Muscle of leg (tissue), 16 donors: ENCODE measurements at places on chromosomes 1 and 21.
A peak's percentile ranks its signal among the peaks of the same experiment; 100 is the strongest.

GRCh38 chr1:31752952-31753475, 11.1 kb downstream of the ADGRB2 start:
- peak; percentile 44 for DNase-seq

DNA sequence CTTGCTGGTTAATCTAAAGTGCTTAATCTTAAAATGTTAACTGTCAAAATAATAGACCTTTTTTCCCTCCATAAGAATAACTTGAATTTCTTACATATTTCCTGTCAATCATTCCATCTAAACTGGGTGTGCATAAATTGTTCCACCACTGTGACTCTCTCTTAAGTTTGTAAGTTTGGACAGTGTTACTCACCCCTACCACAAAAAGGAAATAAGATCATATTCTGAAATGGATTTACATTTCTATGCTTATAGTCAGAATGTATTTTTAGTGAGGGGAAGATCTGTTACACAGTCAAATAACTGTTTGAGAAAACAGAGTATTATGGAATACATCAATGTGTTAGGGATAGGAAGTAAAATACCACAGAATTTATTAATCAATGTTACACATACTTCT, 109.6 kb upstream of the DPYD start:
- no peak for DNase-seq

GRCh38 chr1:11179125-11179524, 10.0 kb upstream of the ANGPTL7 start:
- DNase-seq = no peak

GRCh38 chr1:8409606-8410005, 91.7 kb downstream of the SLC45A1 start:
- no peak for DNase-seq

DNA sequence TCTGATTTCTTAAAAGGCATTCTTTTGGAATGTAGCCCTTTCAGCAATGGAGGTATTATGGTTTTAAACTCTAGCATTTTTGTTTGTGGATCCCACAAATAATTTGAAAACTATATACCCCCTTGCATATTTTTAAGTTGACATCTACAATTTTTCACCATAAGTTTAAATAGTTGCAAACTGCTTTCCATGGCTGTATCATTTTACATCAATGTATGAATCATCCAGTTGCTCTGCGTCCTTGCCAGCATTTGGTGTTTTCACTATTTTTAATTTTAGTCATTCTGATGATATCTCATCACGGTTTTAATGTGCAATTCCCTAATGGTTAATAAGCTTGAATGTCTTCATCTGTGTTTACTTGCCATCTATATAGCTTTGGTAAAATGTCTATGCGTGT, 20.7 kb downstream of the DIPK1A start:
- no peak for DNase-seq

GRCh38 chr21:41635874-41636273, 127.9 kb upstream of the TMPRSS2 start:
- no peak for DNase-seq

GRCh38 chr1:206505702-206506355, 1.5 kb upstream of the RASSF5 start:
- no peak for DNase-seq

GRCh38 chr21:46120301-46121285, 22.7 kb downstream of the COL6A2 start:
- DNase-seq = no peak

- peak; percentile 83 for DNase-seq
Measured at GRCh38 chr1:26287033-26287711, 7.3 kb downstream of the SH3BGRL3 start.

DNA sequence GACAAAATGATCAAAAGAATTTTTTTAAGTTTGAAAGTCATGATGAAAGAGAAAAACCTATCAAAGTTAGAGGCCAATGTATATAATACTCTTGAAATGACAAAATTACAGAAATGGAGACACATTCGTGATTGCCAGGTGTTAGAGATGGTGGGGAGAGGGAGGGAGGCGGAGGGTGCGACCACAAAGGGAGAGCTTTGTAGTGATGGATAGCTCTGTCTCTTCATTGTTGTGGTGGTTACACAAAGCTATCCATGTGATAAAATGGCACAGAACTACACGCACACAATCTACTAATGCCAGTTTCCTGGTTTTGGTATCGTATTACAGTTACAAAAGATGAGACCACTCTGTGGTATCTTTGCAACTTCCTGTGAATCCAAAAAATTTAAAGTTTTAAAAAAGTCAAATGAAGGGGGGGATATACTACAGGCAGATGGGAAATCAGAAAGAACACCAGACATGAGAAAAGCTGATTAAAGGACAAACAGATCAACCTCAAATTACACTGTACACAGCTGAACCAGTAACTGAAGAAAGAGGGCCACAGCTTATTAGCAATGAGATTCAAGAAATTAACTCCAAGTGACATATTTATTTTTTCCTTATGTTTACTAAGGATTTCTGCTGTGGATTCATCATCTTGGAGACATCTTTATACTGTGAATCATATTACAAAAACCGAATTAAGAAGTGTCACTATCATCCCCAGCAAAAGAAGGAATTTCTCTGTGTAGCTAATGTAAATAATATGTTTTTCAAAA, 199.1 kb downstream of the SLC45A1 start:
- DNase-seq = no peak

- no peak for DNase-seq
Measured at GRCh38 chr1:20089328-20090077, 19.5 kb downstream of the PLA2G5 start.

GRCh38 chr1:109361649-109362048, 36.1 kb downstream of the SORT1 start:
- no peak for DNase-seq

DNA sequence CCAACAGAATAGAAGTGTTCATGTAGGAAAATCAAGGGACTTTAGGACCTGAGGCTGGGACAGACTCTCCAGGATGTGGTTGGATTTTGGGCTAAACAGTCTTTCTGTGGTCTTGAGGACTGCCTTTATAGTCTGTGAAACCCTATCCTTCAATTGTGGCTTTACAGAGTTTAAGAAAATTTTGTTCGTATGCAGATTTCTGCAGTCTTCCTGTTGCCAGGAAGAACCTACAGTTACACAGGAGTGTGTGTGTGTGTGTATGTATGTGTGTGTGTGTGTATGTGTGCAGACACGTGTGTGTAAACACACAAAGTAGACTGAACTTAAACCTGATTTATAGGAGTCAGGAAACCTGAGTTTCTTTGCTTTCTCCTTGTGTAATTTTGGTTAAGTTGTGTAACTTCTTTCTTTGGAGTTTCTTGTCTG, 22.8 kb downstream of the NEK7 start:
- no peak for DNase-seq

DNA sequence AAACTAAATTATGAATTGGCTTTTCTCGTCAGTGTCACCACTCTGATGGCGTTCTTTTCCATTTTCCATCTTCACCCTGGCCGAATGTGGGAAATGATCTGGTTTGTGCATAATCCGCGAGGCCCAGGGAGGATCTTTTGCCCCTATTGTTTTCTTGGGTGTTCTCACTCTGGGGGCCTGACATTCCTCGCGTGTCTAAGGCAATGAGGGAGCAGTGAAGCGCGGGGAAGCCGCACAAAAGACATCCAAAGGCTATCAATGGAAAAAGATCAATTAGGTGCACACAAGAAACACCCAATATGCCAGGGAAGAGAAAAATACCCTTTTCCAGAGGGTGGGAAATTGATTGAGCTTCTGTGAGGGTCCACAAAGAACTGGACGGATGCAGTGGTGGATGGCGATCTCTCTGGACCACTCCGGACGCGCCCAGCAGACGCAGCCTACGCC, 941 bp upstream of the C1orf21 start:
- no peak for DNase-seq

- DNase-seq = no peak
Measured at GRCh38 chr21:38944903-38945302, 139.2 kb downstream of the ETS2 start.

DNA sequence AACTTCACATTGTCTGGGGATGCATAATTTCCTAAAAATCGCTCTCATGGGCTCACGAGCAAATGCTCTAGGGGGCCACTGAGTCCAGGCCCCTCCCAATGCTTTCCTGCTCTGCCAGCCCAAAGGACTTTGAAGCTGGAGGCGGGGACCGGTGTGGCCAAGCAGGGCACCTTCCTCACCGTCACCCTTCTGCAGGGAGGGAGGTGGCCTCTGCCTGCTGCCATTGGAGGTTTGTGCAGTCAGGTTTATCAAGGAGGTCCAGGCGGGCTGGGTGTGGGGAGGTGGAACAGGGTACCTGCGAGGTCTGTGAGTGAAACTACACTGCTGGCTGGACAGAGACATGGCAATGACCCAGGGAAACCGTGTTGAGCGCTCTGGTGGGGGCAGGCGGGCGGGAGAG, 58.1 kb upstream of the TRAPPC10 start:
- no peak for DNase-seq

- no peak for DNase-seq
Measured at GRCh38 chr1:60573726-60574409, 500.3 kb upstream of the C1orf87 start.

GRCh38 chr1:65478379-65479026, 58.0 kb downstream of the LEPR start:
- DNase-seq = peak; percentile 35

DNA sequence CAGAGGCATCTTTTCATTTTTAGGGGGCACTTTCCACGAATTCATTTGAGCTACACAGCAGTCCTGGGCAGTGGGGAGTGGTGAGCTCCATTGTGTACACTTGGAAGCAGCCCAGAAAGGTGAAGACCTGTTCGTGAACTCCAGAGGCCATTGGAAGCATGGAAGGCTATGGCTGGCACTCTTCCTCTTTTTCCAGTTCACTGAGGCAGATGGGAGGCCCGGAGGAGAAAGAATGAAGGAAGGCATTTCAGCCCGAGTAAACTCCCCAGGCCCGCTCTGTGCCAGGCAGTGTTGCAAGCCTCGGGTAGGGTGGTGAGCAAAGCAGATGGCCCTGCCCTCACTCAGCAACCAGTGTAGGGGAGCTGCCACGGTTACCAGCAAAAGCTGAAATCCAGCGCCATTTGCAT, 673 bp upstream of the DHCR24 start:
- peak; percentile 26 for DNase-seq

GRCh38 chr1:221371705-221372104, 370.2 kb downstream of the DUSP10 start:
- no peak for DNase-seq

GRCh38 chr1:93712741-93713140, 31.1 kb upstream of the BCAR3 start:
- no peak for DNase-seq

GRCh38 chr21:26385721-26386120, 187.4 kb downstream of the CYYR1 start:
- DNase-seq = no peak

DNA sequence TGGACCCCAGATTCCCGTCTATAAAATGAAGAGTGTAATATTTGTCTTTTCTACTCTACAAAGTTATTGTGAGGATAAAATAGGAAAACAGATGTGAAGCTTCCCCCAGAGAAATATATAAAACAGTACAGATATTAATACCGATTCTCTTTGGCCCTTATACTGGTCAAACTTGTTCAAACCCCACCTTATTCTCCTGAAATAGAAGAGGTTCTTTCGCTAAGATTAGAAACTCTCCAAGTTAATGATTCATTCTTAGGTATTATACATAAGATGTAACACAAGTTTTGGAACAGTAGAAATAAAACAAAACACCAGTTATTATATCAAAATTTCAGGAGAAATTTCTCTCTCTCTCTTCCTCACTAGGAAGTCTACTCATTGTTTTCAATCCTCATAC, 852.4 kb upstream of the ADAMTS5 start:
- DNase-seq = no peak

DNA sequence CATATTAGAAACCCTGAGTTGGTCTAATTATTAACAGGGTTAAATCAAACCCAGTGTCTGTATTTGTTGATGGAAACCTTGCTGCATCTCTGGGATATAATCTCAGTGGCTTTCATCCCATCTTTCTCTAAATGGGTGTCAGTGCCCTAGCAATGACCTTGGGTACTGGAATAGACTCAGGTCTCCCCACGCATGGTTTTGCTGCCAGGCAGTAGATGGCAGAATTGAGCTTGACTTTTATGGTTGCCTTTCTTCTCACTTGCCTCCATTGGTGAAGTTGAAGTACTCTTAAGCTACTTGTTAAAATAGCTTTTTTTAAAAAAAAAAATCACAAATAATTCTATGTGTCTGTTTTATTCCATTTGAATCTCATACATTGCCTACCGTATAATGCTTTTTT, 81.8 kb upstream of the HMCN1 start:
- no peak for DNase-seq

DNA sequence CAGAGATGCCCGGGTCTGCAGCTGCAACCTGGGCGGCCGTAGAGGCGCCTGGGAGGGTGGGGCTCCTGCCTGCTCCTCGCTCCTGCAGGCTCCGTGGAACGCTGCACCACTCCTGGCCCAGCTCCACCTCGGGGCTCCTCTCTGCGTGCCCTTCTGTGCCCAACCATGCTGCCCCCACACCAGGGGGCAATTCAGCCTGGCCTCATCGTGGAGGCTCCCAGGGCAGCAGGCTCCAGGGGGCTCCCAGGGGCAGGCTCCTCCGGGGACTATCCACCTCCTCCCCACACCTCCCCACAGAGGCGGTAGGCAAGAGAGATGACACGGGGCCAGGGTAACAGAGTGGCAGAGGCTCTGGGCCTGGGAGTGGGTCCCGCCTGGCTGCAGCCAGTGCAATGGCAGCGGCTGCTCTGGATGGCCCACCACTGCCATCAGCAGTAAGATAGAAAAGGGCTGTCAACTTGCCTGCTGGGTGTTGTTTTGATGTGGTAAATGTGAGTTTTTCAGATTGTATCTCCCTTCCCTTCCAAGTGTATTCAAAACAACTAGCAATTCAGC, 22.4 kb upstream of the LRRC8C start:
- no peak for DNase-seq

DNA sequence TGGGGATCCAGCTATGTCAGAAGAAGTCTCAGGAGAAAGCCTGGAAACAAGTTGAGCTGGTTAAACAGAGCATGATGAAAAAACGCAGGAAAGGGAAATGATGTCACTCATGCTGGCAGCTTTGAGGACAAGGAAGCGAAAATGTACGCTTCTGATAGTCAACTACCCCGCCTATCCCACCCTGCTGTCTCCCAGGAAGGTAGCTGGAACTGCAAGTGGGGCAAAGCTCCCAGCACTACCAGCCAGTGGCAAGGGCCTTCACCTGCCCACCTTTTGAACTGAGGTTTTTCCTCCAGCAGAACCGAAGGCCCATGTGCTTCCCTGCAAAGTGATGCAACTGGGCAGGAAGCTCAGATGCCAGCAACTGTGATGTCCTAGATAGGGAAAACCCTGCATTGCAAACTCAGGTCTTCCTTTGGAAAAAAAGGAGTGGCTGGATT, 6.3 kb upstream of the IL20 start:
- DNase-seq = peak; percentile 59
